ENCODE measurements at places on chromosomes 4 and X.

DNA sequence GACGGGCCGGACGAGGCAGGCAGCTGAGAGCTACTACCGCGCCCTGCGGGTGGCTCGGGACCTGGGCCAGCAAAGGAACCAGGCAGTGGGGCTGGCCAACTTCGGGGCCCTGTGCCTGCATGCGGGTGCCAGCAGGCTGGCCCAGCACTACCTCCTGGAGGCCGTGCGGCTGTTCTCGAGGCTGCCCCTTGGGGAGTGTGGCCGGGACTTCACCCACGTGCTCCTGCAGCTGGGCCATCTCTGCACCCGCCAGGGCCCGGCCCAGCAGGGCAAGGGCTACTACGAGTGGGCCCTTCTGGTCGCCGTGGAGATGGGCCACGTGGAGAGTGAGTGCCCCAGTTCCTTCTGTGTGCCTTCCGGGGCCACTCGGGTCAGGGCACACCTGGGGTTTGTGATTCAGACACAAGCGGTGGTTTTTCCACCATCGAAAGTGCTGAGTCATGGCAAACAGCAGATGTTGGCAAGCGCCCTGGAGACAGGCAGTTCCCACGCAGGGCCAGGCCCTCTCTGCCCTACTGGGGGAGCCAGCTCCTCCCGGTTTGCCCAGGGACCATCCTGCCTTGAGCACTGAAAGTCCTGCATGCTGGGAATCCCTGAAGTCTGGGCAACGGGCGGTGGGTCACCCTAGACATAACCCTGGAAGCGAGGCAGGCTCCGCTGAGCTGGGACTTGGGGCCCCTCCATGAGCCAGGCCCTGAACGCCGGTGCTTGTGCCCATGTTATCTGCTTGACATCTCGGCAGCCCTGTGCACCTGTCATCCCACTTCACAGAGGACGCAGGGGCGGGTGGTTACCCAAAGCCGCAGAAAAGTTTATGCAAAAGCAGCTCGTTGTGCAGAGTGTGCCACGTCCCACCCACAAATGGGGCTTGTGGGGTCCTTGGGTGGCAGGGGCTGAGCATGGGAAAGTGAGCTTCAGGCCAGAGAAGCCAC, 29.5 kb downstream of the SH3TC1 start:
- DNase-seq: peak; percentile 60

- no peak for DNase-seq
Measured at GRCh38 chrX:119870626-119871131, 854 bp downstream of the RNF113A start.

DNA sequence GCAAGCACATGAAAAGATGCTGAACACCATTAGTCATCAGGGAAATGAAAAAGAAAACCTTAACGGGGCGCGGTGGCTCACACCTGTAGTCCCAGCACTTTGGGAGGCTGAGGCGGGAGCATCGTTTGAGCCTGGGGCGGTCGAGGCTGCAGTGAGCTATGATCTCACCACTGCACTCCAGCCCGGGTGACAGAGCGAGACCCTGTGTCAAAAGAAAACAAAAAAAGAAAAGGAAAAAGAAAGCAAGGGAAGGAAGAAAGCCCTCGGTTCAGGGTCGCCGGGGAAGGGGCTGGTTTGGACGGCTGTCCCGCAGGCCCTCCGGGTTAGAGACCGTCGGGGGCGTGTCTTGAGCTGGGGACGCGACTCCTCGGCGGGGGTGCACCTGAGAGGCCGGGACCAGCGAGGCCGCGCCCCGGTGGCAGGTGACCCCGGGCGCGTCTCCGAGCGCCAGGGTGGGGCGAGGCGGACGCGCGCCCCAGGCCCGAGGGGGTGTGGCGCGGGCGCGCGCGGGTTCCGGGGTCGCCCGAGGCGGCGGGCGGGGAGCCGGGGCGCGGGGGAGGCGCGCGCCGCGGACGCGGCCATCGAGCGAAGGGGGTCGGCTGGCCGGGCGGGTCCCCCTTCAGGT, 478 bp upstream of the PLXNA3 start:
- DNase-seq: no peak

- DNase-seq: no peak
Measured at GRCh38 chrX:40729598-40730584, 5.5 kb downstream of the MED14 start.

GRCh38 chr4:90996813-90997212, 869.6 kb downstream of the CCSER1 start:
- no peak for DNase-seq

DNA sequence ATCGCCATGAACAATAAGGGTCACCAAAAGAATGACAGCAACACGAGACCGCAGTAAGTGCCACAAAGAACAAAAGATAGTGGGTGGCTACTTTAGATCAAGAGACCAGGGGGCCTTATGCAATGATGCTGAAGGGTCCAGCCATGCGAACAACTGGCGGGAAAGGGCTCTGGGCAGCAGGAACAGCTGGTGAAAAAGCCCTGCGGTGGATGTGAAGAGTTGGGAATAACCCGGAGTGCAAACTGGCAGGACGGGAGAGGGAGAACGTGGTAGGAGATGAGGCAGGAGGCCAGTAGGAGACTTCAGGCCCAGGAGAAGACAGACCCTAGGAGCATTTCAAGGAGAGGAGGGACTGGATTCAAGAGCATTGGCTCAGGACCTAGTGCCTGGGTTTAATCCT, 120.2 kb downstream of the AFAP1 start:
- DNase-seq: no peak

DNA sequence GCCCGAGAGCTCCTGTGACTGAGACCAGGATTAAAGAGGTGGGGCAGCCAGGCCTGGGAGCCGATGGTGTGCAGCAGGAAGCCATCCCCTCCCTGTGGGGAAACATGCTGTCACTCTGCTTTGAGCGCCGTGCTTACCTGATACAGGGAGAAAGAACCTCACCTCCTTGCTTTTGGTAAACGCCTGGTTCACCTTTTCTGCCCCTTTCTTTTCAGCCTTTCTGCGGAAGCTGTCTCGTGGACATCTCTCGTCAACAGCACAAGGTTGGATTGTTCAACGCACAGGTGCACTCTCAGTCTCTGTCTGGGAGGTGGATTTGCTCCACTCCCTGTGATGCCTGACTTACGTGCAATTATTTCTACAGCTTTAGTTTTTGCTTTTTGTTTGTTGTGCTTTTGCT, 12.0 kb downstream of the ZFYVE28 start:
- no peak for DNase-seq

- peak; percentile 41 for DNase-seq
Measured at GRCh38 chrX:63350941-63351616, at the start of gene SPIN4. SPIN4 (minus strand) TSS chrX:63351332; CDS start chrX:63350819, 513 bp downstream.

DNA sequence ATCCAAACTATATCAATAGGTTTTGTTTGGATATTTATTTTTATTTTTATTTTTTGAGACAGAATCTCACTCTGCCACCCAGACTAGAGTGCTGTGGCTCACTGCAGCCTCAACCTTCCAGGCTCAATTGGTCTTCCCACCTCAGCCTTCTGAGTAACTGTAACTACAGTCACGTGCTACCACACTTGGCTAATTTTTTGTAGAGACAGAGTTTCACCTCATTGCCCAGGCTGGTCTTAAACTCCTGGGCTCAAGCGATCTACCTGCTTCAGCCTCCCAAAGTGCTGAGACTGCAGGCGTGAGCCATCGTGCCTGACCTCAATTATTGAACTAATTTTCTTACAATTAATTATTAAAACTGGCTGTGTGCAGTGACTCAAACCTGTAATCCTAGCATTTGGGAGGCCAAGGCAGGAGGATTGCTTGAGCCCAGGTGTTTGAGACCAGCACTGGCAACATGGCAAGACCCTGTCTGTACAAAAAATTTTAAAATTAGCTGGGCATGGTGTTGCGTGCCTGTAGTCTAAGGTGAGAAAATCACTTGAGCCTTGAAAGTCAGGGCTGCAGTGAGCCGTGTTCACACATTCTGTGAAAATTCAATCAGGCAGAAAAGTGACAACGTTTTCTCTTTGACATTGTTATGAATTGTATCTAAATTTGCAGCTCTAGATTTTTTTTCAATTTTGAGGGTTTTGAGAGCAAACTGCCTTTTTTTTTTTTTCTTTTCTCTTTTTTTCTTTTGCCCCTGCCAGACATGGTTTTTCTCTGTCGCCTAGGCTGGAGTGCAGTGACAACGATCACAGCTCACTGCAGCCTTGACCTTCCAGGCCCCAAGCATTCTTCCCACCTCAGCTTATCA, 66.0 kb downstream of the UBE2K start:
- no peak for DNase-seq

DNA sequence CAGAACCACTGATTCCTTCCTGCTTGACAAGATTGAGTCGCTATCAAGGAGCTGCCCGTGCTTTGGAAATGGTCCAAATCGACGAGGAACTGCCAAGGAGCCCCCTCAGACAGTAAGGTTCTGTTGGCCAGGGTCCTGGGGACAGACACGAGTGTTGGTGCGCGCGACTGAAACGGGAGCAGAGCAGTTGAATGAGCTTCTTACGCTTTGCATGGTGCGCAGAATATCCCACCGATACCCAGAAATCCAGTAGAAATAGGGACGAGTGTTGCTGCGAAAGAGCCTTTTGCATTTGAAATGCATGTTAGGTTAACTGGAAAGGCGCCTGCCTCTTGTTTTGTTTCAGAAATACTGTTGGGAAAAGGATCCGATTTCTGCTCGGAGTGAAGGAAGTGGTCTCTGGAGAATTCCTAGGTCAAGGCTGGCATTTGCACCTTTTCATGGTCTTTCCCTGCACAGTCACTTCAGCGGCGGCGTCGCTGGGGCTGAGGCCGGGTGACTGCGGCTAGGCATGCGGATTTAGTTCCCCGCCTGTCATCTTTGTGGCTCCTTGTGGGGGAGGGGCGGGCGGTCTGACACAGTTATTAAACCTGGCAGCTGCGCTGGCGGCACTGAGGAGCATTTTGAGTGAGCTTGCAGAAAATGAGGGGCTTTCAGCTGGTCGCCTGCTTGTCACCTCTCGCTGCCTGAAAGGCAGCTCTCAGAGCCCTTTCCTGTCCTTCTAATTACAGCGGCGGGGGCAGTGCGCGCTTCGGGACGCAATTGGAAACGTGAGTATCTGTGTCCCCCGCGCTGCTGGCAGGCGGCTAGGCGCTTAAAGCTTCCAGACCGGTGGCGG, 51.5 kb upstream of the TRIM2 start:
- peak; percentile 29 for DNase-seq

DNA sequence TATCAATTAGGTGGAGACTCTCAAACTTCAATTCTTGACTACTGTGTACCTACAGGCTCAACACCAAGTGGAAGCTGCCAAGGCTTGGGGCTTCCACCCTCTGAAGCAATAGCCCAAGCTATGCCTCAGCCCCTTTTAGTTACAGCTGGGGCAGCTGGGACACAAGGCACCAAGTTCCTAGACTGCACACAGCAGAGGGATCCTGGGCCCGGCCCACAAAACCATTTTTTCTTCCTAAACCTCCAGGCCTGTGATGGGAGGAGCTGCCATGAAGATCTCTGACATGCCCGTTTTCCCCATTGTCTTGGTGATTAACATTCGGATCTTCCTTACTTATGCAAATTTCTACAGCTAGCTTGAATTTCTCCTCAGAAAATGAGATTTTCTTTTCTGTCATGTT, 3.4 kb upstream of the UGDH start:
- DNase-seq: no peak

- no peak for DNase-seq
Measured at GRCh38 chrX:63754136-63754859, 30.7 kb downstream of the ARHGEF9 start.

DNA sequence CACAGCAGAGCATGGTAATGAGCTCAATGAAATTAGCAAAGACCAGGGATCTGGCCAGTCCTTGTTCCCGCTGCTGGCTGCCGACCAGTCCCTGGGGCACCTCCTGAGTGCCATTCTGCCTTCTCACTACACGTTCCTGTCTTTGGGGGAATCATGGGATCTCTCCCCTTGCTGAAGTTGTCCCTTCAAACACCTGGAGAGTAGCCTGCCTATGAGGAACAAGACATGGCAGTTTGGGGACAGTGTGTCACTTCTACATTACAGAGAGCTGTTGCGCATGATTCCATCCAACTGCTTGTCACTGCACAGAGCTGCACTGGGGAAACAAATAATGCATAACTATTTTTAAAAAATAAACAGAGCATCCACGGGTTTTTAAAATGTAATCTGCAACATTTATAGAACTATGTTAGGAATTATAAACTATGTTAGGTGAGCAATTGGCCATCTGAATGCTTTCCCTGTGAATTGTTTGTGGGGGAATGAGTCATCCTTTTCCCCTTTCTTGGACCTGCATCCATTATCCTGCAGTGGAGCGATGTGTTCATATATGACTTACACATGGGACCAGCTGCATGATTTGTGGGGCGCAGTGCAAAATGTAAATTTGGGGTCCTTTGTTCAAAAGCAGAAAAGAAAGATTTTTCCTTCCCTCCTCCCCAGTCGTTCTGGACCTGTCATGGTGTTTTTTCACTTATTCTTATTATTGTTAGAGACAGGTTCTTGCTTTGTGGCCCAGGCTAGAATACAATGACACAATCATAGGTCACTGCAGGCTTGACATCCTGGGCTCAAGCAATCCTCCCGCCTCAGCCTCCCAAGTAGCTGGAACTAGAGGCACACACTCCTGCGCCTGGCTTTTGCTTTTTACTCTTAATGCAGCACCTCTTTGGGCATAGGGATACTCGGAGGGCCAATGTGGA, 115.0 kb upstream of the TBL1X start:
- DNase-seq: no peak

GRCh38 chr4:187550256-187550950, 445.2 kb upstream of the ZFP42 start:
- no peak for DNase-seq

GRCh38 chrX:9917861-9918260, 49.3 kb upstream of the CLDN34 start:
- no peak for DNase-seq

DNA sequence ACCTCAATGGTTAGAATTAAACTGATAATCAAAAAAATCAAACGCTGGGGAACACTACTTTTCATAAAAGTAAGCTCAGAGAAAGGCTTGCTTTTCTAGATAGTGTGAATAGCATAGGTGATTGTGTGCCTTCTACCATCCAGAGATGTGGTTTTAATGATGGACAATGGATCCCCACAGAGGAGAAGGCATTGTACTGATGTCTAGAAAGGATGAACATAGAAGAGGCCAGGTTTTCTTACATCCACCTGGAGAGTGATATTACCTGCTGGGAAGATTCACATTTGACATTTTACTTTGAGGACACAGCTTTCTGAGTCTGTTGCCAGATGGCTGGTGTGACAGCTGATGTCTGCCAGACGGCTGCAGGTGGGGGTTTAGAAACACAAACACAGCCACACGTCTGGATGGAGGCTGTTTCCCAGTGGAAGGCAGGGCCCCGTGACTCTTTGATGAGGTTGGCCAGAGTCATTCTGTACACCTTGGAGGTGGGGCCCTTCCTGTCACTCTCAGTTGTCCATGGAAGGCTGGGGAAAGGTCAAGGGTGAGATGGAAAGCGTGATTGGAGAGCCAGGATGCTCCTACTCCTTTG, 114.4 kb downstream of the PSAPL1 start:
- DNase-seq: no peak

DNA sequence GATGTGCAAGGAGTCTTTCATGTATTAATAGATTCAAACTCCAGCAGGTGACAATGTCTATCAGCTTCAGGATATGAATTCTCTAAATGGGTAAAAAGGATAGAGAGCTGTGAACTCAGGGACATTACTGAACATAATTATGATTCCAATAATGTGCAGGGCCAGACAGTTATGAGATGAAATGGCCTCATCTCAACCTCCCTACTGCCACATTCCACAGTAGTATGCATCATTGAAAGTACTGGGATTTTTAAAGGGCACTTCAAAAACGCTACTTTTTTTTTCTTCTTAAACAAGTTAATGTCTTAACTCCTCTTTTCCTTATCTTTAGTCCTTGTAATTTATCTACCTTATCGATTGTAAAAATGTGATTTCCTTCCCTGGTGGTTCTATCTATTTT, 202.0 kb downstream of the APBB2 start:
- no peak for DNase-seq

GRCh38 chr4:76733068-76733771, 164.7 kb downstream of the SOWAHB start:
- no peak for DNase-seq

- DNase-seq: no peak
Measured at GRCh38 chr4:145406970-145407369, 74.7 kb upstream of the SMAD1 start.
